ENCODE measurements at places on chromosomes 6 and 20.

- no peak for DNase-seq
These were observed 368.7 kb downstream of the HAO1 start for GRCh38 chr20:7571521-7572055.

- DNase-seq: no peak
These were observed 1177.9 kb downstream of the GRIK2 start for GRCh38 chr6:102571236-102571908.

DNA sequence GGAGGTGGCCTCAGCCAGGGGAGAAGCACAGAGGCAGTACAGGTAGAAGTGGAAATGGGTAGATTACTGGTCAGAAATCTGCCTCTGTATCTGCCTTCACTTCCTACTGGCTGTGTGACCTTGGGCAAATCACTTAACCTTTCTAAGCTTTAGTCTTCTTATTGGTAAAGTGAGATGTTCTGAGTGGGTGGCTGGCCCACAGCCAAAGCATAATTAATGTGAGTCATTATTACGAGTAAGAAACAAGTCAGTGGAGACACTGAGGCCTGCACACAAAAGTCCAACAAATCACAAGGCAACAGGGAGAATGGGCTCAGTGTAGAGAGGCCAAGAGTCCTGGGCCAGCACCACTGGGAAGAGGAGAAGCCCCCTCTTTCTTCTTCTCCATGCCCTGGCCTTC is 39.1 kb downstream of the NRN1 start:
- DNase-seq: no peak

DNA sequence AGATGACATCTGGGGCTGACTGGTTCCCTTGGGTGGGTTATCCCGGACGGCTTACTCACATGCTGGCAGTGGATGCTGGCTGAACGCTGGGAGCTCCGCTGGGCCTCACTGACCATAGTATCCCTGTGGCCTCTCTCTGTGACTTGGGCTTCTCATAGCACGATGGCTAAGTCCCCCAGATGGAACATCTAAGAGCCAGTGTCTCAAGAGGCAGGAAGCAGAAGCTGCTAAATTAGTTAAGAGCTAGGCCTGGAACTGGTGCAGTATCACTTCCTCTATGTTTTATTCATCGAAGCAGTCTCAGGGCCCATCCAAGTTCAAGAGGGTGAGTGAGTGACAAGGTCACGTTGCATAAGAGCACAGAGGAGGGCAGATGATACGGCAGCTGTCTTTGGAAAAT is 116.5 kb upstream of the LAMP5 start:
- no peak for DNase-seq

DNA sequence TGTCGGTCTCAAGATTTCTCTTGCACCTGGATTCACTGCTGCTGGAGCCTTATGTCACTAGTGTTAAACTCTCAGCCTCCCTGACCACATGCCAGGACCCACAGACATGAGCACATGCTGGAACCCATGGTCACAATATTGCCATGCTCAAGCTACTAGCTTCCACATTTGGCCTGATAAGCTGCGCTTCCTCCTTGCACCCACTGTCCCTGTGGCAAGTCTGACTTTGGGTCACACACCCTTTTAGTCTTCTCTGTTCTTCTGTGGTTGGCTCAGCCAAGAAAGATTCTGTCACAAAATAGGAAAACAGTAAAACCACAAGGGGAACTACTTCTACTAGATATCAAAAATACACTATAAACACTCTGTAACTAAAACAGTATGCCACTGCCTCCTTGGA is 68.9 kb upstream of the HDAC2 start:
- DNase-seq: no peak

DNA sequence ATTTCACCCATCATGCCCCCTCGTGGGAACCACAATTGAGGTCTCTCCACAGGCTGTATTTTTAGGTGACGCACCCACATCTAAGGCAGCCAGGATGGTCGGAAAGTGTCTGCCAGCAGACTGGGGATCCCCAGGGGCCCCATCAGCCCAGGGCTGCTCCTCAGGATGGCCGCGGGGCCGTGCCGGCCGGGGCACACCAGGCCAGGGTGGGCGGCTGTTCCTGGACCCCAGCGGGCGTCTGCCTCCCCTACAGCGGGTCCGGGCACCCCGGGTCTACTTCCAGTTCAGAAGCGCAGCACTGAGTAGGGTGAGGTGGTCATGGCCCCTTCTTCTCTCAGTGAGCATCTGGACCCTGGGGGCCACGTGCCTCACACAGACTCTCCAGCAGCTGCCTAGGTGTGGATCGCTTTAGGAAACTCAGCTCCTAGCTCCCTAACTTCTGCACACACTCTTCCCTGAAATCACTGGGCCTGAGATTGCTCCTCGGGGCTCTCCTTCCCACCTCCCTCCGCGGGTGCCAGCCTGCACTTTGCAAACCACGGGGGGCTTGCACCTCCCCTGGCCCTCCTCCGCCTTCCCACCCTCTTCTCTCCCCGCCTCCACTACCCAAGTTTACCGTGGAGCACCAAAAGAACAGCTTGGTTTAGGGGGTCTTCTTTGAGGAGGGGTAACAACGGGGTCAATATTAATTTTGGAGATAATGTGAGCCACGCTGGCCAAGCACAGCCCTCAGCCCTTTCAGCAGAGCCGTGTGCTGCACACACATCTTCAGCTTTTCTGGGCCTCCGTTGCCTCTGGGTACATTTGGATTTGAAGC is 14.2 kb upstream of the FOXC1 start:
- DNase-seq: no peak

- no peak for DNase-seq
These were observed 35.2 kb upstream of the TXLNB start for GRCh38 chr6:139327038-139327437.

GRCh38 chr20:47675190-47676142 is 109.8 kb downstream of the SULF2 start:
- no peak for DNase-seq
